Substantia nigra (tissue), 51 donors: ENCODE measurements at places on chromosomes 12 and 14.
A peak's percentile ranks its signal among the peaks of the same experiment; 100 is the strongest.

- no peak for DNase-seq
These were observed 146.7 kb downstream of the DYRK2 start for GRCh38 chr12:67795236-67795635.

DNA sequence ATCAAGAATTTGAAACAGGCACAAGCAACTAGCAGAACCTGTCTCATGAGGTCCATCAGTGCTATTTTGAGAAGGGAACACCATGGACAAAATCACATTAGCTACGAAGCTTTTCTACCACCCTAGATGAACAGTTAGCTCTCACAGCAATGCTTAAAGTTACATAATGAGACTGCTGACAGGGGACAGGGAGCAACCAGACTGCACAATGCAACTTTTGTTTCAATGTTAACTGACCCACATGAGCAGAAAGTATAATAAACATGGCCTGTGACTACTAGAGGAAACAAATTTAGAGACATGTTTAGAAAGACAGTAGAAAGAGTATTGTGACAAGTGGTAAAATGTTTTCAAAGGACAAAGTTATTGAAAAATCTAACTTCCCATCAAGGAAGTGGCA, 282.8 kb downstream of the CEP128 start:
- DNase-seq, result peak; percentile 27

- no peak for DNase-seq
These were observed 9.6 kb upstream of the SMARCC2 start for GRCh38 chr12:56198836-56199235.

- DNase-seq, result no peak
These were observed 102.0 kb downstream of the PRMT8 start for GRCh38 chr12:3592856-3593625.

DNA sequence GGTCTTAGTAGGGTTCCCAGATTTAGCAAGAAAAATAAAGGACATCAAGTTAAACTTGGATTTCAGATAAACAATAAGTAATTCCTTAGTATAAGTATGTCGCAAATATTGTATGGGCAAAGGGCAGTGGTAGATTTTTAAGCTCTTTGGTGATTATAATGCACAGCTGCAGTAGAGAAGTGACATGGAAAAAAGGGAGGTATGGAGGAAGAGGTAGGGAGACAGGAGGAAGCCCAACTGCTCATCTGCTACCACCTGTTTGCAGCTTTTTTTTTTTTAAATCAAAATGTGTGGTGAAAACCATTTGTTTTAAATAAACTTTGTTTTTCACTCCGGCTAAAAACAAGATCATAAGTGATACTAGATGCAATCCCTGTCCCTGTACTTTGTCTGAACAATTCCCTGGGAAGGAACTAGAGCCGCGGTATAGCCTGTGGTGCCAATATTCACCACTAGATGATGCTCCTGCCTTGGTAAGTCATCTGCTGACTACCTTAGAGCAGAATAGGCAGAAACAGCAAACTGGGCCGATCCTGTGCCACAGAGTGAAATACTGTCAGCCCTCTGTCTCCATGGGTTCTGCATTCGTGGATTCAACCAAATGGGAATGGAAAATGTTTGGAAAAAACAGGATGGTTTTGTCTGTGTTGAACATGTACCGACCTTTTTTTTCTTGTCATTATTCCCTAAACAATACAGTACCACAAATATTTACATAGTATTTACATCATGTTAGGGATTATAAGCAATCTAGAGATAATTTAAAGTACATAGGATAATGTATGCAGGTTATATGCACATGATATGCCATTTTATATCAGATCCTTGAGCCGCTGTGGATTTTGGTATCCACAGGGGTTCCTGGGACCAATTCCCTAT, 62.4 kb upstream of the PLBD1 start:
- peak; percentile 37 for DNase-seq

GRCh38 chr12:9799961-9800360, 27.3 kb upstream of the KLRF1 start:
- DNase-seq, result no peak

DNA sequence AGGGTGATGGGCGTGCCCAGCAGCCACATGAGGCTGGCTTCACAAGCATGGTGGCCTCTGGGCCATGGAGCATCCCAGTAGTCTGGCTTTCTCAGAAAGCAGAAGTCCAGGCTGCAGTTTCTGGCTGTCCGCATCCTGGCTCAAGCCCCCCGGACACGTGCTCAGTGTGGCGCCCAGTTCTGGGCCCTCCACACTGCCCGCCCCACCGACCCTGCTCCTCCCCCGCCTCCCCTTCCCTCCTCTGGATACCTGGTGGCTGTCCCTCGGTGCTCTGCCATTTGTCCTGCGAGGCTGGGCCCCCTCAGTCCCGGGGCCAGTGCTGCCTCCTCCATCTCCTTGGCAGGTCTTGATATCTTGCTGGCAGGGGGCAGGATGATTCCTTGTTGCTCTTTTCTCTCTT, 31.6 kb downstream of the LRCOL1 start:
- no peak for DNase-seq

- no peak for DNase-seq
These were observed 417.1 kb upstream of the TMTC1 start for GRCh38 chr12:30200864-30201263.

- no peak for DNase-seq
These were observed 579.1 kb downstream of the PRKD1 start for GRCh38 chr14:29348504-29348903.

DNA sequence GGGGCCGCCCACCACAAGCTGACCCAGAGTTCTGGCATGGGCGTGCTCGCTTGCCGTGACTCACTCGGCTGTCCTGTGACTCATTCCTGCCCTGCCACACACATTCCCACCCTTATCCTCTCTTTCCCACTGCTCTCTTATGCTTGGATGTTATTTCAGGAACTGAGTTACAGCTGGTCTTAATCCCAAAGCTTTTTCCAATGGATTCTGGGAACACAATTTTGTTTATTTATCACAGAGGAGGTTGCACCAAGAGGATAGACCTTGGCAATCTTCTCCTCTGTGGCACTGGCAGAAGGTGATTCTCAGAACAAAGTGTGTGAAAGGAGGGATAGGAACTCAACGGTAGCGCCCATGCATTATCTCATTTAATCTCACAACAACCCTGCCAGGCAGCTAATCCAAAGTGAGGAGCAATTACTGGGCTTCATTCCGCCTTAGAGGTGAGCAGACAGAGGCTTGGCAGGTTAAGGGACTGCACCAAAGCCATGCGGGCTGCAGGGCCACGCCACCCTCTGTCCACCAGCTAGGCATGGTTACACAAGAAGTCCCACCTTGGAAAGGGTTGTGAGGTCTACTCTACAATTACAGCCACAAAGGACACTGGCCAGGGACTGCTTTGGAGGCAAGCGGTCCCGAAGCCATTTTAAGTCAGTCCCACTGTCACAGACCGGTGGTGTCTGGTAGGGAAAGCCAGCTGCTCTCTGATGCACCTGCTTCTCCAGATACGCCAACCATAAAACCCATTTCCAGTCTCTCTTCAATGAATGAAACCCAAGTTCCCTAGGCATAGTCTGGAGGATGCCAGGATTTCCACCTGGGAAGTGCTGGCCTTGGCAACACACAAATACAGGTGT, 32.9 kb downstream of the SYNE3 start:
- no peak for DNase-seq

DNA sequence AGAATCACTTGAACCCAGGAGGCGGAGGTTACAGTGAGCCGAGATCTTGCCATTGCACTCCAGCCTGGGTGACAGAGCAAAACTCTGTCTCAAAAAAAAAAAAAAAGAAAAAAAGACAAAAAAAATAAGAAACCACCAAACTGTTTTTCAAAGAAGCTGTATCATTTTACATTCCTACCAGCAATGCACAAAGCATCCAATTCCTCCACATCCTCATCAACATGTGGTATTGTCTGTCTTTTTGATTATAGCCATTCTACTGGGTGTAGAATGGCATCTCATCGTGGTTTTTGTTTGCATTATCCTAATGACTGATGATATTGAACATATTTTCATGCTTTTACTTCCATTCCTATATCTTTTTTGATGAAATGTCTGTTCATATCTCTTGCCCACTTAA, 36.2 kb upstream of the GNG2 start:
- no peak for DNase-seq

DNA sequence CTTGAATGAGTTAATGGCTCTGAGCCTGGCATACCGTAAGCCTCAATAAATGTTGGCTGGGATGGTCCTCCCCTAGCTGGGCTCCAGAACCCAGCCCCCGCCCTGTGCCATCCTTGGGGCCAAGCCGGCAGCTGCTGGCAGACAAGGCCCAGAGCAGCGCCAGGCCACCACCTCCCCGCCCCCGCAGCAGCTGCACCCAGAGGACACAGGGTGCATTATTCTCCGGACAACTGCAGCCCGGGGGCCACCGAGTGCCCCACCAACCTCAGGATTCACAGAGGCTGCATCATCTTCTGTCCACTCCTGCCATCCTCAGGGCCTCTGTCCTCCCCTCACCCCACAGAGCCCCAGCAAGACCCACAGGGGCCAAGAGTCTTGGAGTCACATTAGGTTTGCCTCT, 92.7 kb downstream of the NCOR2 start:
- DNase-seq, result peak; percentile 52

GRCh38 chr12:74491374-74491773, 46.3 kb upstream of the ATXN7L3B start:
- no peak for DNase-seq

GRCh38 chr12:95277139-95277538, 59.5 kb downstream of the VEZT start:
- no peak for DNase-seq

- DNase-seq, result no peak
These were observed 122.9 kb downstream of the TSPAN9 start for GRCh38 chr12:3200032-3200617.

DNA sequence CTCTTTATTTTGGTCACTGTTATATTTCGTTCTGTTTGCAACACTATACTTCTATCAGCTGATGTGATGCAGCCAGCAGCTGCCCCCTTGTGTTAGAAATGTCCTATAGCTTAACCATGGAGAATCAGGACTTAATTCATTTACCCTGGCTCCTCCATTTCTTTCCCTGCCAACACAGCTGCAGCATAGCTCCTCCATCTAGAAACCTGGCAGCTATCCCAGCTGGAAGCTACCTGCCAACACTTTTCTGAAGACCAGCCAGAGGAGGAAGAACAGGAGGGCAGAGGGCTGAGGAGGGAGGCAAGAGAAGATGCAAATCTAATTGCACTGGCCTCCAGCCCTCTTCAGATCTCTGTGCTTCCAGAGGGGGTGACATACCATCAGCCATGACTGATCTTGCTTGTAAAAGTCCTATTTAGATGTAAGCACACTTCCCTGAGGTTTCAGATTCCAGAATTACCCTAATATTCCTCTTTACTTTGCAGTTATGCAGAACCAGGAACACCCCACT, 156.8 kb upstream of the TMEM260 start:
- peak; percentile 17 for DNase-seq

GRCh38 chr12:124802361-124802760, 61.3 kb downstream of the SCARB1 start:
- DNase-seq, result no peak

DNA sequence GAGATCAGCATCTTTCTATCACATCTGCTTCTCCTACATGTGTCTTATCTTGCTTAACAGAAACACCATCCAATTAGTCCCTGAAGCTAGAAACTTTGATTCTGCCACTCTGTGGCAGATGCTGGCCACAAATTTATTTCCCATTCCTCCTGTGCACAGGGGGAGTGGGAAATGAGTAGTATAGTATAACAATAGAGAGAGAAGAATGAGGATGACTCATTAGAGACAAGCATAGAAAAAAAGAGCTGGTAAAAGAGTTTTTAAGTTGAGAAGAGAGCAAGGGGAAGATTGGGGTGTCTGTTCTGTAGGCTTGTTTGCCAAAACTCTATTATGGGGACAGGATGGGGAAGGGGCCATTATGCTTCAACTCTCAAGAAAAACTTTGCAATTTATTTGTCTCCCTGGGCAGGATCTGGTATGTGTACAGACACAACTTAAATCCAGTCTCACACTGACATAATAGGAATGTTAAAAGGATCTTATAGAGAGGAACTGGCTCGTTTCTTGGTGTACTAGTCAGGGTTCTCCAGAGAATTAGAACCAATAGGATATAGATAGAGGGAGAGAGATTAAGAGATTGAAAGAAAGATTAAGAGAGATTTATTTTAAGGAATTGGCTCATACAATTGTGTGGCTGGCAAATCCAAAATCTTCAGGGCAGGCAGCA, 142.6 kb upstream of the CPSF6 start:
- DNase-seq, result no peak

GRCh38 chr12:112219195-112219594, 93.8 kb downstream of the TRAFD1 start:
- DNase-seq, result no peak

DNA sequence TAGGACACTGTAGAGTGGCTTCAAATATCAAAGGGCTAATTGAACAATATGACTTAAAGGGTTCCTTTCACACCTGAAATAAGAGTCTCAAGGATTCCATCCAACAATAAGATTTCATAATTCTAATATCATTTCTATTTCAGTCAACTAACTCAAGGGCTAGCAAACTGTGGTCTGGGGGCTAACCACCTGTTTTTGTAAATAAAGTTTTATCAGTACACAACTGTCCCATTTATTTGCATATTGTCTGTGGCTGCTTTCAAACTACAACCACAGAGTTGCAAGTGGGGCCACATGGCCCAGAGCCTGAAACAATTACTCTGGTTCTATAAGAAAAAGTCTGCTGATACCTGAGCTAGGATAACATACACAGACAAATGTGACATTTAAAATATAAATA, 29.1 kb downstream of the MED13L start:
- no peak for DNase-seq

DNA sequence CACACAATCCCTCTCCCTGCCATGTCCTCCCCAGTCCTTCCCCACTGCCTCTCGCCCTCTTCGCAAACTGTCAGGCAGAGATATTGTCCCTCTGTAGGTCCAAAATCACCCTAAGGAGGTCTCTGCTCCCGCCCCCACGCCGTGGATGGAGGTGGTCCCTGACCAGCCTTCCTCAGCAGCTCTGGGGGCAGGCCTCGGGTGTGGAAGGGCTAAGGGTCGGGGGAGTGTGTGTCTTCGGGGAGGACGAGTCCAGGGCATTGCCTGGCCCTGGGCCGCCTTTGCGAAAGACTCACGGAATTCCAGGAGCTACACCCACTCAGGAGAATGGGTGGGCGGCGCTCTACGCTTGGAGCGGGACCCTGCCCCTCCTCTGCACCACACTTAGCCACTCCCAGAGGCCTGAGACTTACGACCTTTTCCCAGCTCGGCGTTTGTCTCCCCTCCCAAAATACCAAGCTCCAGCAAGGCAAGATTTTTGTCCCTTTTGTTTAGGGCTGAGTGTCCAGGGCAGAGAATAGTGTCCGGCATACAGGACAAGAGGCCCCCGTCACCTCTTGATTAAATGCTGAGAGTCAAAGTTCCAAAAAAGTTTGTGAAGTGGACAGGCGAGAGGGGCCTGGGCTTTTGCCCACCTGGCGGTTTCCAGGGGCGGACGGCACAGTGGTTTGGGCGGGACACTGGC, 881 bp downstream of the PYGL start:
- DNase-seq, result no peak

DNA sequence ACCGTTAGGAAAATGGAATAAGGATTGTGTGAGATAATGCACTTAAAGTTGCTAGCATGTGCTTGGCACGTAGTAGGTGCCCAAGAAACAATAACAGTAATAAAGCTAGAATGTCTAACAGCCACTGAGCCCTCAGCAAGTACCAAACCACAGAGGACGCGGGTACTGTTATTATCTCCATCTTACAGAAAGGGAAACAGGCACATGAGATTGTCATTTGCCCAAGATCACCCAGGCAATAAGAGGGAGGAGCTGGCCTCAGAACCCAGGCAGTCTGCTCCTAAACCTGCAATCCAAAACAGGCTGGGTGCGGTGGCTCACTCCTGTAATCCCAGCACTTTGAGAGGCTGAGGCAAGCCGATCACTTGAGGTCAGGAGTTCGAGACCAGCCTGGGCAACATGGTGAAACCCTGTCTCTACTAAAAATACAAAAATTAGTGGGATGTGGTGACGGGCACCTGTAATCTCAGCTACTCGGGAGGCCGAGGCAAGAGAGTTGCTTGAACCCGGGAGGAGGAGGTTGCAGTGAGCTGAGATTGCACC, 5.1 kb upstream of the SDS start:
- no peak for DNase-seq
